CD4-positive, alpha-beta T cell treated with Interleukin-12 subunit alpha and Interleukin-12 subunit beta, for 1 hour (primary cell): ENCODE measurements at places on chromosomes 12 and 14.

DNA sequence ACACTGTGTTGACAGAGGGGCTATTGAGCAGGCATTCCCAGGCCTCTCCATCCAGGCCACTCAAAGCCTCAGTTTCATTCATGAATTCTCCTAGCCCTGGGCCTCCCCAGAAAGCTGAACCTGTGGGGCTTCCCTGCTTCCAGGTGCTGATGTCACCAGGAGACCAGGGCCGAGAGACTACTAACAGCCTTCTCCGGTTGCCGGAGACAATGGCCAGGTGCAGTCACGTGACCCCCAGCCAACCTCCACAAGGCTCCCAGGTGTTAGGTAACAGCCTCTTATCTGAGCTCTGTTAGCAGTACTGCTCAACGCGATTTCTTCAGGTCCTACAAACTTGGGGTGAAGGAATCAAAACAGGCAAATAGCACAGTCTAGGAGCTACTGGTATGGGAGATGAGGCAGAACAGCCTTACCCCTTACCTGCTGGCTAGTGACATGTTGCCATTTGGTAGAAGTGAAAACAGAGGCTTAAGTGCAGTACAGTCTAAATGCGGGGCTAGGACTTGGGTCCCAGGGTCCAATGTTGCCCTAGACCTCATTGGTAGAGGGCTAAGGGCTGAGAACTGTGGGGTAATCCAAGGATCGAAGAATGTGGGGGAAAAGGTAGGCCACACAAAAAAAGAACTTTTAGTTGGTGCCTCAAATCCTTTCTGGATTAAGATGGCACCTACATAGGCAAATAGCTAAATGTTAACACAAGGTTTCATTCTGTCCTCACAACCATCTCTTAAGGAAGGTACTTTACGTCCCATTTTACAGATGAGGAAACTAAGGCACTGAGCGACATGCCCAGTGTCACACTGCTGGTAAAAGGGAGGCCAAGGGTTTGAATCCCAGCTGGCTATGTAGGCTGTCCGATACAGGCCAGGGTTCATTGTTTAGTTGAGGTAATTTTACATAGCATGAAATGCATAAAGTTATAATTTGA lies 3.8 kb downstream of the CCDC88C start:
- peak; percentile 79 for DNase-seq

- DNase-seq: no peak
These were observed 31.4 kb downstream of the ETNK1 start for GRCh38 chr12:22656376-22656775.

GRCh38 chr14:36503771-36504741 lies 16.0 kb downstream of the NKX2-1 start:
- no peak for DNase-seq

- no peak for DNase-seq
These were observed 35.3 kb downstream of the GAS2L3 start for GRCh38 chr12:100608776-100609175.

DNA sequence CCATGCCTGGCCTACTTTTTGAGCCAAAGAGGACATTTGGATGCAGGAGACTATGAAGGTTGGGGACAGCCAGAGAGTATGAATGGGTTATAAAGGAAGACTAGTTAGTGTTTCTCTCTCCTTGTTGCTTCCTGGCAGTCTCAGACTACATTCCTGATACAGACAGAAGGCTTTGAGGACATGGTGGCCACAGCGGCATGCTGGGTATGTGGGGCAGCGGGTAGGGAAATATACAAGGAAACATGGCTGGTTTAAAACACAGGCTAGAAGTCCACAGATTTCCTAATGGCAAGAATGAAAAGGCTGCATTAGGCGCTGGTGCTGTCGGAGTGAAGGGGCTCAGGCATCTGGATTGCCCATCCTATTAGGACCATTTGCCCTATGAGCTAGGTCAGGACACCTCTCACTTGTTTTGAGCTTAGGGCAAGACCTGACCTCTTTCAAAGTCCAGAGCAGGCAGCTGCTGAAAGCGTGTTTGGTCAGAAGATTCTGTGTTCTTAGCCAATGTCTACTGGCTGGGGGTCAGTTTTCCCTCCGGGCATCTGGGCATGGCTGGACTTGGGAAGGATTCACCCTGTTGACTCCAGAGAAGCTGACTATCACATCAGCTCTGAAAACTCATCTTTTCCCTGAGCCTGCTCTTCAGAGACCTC lies 20.1 kb upstream of the FBXO21 start:
- no peak for DNase-seq

DNA sequence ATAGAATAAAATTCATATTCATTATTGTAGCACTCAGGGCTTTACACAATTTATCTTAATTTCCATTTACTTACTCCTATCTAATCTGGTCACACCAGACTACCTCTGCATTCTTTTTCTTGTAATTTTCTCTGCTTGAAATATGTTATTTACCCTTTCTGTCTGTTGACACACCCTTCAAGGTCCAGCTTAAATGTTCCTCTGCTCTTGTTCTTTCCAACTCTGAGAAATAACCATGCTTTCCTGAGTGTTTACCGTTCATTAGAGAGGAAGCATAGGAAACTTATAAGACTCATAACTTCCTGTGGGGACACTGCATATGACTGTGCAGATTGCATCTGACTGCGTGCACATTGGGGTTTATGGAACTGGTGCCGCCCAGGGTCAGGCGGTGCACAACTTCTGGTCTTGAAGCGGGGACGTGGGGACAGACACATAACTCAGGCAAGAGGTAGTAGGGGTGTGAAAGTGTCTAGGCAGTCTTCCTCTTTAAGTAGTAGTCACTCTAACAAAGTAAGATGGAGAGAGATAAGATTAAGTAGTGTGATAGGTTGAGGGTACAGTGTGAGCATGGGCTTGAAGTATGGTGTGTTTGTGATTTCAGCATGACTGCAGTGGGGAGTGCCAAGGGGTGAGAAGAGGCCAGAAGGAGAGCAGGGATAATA lies 42.6 kb upstream of the FOXJ2 start:
- peak; percentile 68 for DNase-seq

DNA sequence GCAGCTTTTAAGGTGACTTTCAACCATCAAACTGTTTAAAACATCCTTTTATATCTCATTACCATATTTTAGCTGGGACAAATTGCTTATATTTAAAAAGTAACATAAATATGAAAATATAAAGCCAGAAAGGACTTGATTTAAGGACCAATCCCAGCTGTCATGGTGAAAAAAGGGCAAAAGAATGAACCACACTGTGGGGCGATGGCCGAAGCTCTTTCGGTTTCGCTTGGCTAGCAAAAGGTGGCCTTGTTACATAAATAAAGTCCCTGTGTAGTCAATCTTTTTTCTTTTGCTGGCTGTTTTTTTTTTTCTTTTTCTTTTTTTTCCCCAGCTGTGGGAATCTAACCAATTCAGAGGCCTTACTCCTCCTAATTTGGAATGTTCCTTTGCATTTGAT lies 50.9 kb downstream of the FBXO33 start:
- DNase-seq: no peak

DNA sequence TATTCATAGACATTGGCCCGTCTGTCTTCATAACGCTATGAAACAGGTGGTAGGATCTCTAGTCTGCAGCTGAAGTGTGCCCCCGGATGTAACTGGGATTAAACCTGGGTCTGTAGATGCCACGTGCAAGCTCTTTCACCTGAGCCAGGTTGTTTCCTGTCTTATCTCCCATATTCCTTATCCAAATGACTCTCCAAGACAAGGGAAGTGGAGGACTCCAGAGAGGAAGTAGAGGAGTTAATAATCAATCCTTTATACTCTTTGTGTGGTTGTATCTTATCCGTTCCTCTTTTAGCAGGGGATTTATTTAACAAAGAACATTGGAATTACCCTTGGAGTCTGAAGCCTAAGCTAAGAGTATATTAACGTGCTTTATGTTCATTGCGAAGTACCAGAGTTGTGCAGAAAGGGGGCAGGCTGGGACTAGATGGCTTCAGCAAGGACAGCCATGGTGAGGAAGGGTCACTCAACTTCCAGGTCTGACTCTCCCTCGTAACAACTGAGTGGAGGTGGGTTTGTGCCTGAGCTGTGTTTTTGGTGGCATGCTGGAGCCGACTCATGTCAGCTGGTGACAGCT lies 82.8 kb downstream of the RIN3 start:
- no peak for DNase-seq

- no peak for DNase-seq
These were observed 485 bp downstream of the PPP4R4 start for GRCh38 chr14:94174604-94175010.

DNA sequence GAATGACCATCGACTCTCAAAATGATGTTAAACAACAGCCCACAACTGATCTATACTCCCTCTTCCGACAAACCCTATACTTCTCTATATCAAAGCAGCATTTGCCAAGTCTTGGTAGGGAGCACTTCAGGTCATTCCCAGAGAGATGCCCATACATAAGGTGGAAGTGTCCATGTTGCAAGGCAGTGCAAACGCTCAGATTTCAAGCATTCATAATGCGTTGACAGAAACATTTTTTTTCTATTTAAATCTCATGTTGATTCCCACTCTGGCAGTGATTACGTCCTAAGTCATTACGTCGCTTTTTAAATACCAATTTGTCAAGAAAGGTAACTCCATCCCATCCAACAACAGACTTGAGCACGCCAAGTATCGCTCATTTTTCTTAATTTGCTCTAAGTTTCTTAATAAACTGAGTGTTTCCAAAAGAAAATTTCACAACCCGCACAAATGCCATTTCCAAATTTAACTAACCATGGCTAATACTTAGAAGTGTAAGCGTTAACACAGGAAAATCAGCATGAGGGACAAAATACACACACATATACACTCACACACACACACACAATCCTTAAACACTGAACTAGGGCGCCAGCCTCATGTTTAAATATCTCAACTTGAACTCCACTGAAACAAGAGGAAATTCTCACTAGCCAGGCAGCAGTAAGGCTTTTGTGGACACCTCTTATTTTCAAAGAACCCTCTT lies 1.1 kb downstream of the GXYLT1 start:
- peak; percentile 19 for DNase-seq

DNA sequence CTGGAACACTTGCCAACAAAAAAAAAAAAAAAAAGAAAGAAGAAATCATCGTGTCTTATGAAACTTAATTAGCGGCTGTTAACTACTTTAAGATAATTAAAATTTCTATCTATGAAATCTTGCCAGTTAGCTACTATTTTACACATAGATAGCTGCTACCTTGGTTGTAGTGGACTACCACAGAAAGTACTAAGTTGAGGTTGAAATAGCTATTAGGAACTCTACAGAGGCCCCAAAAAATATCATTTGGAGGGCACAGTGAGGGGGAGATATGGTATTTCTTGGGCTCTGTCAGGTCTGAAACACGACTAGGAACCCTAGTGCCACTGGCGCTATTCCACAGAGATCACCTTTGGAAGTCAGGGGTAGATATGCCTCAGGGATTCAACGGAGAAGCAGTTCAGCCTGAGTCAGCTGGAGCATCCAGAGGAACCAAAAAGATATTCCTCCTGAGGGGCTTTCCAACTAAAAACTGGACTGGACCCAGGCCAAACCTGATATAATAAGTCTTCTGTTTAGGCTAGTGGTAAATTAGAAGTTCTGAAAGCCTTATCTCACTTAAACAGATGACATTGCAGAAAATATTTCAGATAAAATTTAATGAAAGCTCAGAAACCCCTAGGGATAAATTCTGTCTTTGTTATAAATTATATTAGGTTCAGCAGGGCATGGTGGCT lies 126.1 kb downstream of the EPS8 start:
- DNase-seq: no peak

DNA sequence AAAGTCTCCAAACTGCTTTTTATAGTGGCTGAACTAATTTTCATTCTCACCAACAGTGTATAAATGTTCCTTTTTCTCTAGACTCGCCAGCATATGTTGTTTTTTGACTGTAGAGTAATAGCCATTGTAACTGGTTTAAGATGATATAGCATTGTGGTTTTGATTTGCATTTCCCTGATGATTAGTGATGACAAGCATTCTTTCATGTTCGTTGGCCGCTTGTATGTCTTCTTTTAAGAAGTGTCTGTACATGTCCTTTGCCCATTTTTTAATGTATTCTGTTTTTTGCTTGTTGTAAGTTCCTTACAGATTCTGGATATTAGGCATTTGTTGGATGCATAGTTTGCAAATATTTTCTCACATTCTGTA lies 404.9 kb downstream of the FLRT2 start:
- DNase-seq: peak; percentile 37

DNA sequence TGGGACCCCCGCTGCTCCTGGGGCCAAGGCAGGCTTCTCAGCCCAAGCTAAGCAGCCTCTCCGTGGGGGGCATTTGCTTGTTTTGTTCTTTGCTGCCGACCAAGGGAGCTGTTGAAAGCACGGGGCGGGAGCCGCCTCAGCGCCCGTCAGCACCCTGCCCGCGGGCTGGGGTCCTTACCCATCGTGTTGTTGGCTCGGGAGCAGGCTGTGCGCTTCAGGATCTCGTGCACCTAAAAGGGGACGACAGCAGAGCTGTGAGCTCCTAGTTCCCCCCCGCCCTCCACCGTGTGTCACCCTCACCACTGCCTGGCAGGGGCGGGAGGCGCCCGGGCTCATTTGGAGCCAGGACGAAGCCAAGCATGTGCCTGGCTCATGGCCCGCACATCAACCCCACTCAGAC lies 117.5 kb downstream of the ANO2 start:
- no peak for DNase-seq

DNA sequence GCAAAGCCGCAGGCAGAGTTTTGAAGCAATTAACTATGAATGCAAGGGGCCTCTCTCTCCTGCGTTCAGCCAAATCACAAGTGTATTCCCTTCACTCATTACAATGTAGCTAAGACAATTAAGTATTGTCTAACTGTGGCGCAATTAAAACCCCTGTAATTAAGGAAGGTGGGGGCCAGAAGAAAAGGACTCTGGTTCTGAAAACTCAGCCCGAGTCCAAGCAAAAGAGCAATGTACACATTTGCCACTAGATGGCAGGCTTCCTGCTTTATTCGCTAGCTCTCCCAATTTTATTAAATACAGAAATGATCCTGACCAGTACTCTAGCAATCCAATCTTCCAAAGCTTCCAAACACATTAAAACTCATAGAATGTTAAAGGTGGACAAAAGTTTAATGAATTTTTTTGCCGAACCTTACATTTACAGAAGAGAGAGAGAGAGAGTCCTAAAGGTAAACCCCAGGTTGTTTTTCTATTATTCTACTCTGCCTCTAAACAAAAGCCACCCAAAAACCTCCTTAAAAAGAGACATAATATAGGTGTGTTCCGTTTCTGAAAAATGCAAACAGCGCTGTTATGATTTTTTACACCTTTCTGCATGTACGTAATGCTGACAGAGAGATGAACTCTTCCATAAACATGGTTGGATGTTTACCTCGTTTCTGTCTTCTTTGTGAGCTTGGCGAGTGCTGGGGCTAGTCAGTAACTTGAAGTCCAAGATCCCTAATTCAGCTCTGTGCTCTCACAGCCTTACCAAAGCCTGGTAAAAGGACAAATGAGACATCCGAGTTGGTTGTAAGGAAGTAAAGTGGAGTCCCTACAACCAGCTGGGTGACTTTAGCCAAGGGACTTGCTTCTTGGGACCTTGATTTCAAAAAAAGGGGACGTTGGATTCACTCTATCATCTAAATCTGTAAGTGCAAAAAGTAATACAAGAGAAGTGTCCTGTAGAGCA lies 50.9 kb upstream of the VASH1 start:
- DNase-seq: peak; percentile 48

DNA sequence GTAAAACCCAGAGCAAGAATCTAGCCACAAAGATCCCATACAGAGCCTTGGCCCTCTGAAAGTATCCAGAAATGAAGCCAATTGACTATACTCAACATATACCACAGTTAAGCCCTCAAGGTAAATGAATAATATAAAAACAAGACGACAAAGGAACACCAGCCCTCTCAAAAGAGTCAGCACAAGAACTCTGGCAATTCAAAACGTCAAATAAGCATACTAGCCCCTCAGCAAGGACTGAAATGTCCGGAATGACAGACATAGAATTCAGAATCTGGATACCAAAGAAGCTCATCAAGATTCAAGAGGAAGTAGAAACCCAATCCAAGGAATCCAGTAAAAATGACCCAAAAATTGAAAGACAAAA lies 49.9 kb downstream of the GTF2A1 start:
- DNase-seq: no peak
